ENCODE measurements at places on chromosomes 2 and 18.

- DNase-seq, result no peak
Measured at GRCh38 chr18:21393986-21394385, 152.0 kb downstream of the GREB1L start.

DNA sequence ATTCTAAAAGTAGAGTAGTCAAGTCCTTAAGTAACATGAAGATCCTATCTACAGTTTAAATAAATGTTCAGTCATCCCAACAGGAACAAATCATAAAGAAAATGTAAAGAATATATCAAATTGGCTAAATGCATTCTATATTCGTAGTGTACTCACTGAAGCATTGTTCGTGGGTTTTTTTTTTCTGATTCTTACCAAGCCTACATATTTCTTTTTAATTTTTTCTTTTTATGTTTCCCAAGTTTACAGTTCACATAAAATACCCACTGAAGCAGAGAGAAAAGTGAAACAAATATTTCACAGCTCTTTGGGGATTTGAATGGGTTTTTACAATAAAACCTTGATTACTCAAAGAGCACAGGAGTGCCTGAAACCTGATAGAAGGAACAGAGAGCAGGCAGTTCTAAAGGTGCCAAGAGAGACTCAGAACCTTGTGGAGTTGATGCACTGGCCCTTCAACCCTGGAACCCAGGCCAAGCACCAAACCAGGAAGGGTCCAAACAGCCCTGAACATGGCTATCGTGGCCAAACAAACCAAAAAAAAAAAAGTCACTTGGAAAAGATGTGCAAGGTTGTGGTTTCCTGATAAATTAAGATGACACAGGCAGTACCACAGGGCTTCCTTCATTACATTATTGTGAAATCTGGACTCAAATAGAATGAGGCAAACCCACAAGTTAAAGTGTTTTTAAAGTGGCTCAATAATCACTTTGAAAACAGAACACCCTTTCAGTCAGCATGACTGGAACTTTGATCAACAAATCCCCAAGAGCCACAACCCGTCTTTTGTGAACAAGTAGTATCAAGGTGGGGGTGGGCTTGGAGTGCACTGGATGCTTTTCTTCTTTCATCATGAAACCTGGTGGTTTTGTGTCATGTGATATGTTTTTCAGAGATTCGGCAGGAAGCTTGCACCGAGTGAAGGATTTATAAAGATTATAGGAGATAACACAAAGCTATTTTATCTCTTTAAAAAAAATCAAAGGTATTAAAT lies 245.0 kb upstream of the FN1 start:
- DNase-seq, result no peak

- DNase-seq, result no peak
Measured at GRCh38 chr18:39751921-39752320, 2186.3 kb upstream of the CELF4 start.

DNA sequence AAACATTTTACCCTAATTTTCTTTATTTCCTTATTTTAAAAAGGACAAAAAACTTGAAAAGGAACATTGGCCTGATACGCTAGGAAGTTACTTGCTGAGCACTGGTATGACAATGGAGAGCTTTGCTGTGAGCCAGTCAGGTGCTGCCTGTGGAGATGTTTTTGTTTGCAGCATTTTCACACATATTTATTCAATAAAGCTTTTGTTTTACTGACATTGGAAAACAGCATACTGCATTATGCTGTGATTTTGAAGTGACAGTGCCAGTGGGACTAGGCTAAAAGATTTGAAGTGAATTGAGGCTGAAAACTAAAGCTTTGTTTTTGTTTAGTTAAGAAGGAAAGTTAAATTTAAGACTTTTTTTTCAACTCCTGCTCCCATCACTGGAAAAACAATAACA lies 470.7 kb upstream of the ZEB2 start:
- DNase-seq, result no peak

DNA sequence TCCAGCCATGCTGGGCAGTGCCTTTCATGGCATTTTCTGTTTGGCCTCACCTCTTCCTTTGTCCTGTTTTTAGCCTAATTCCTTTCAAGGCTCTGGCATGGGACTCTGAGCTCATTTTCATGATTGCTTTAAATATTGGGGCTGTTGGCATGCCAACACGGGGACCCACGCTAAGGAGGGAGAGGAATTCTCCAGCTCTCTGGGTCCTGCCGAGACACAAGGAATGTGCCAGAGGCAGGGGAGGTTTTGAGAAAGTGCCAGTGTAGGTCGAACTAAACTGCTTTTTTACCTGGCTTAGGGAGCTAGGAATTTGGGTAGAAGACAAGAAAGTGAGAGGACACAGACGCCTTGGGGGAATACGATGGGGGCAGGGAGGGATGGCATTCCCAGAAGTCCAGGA lies 42.3 kb downstream of the RPL37A start:
- no peak for DNase-seq

- no peak for DNase-seq
Measured at GRCh38 chr2:6863792-6864191, 1.9 kb downstream of the CMPK2 start.

GRCh38 chr2:222582928-222583327 lies 73.0 kb downstream of the FARSB start:
- DNase-seq, result no peak

DNA sequence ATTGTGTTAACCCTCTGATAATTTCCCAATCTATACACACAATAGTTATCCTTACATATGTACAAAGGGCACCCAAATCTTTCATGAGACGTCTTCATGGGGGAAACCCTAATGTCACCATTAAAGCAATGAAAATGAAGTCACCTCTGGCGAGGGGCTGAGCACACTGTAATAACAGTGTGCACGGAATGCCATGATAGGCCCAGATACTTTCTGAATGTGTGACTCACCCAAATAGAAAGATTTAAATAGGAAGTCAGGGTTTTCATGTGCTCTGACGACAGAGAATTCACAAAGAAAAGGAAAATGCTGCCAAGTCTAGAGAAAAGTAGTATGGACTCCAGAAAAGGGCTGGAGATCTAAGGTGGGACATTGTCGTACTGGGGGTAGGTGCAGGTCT lies 128.3 kb downstream of the SATB2 start:
- no peak for DNase-seq

- no peak for DNase-seq
Measured at GRCh38 chr2:67865917-67866316, 196.9 kb downstream of the C1D start.

- DNase-seq, result no peak
Measured at GRCh38 chr2:48714245-48714644, 41.3 kb downstream of the LHCGR start.

DNA sequence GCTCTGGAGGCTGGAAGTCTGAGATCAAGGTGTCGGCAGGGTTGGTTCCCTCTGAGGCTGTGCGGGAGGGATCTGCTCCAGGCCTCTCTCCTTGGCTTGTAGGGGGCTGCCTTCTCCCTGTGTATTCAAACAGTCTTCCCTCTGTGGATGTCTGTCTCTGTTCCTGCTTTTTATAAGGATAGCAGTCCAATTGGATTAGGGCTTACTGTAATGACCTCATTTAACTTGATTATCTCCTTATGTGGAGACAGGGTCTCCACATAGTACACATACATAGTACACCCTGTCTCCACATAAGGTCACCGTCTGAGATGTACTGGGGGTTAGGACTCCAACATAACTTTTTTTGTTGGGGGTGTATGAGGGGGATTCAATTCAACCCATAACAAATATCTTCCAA lies 30.5 kb downstream of the TCF7L1 start:
- no peak for DNase-seq

- DNase-seq, result no peak
Measured at GRCh38 chr2:201204655-201205514, 21.9 kb downstream of the CASP10 start.

DNA sequence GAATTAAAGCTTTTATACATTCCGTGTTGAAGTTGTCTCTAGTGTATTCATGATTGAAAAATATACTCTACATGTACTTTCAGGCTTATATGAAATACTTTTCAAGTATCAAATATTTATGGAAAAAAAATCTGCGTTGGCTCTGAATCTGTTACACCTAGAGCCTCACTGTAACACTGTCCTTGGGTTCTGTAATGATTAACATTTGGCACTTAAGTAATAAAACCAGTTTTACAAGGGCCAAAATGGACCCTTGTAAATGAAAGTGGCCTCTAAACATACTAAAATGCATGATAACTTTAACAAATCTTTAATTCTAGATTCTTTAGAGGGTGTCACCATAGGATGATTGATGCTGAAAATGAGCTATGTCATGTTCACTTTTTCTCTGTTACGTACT lies 162.8 kb downstream of the PTPRM start:
- no peak for DNase-seq

DNA sequence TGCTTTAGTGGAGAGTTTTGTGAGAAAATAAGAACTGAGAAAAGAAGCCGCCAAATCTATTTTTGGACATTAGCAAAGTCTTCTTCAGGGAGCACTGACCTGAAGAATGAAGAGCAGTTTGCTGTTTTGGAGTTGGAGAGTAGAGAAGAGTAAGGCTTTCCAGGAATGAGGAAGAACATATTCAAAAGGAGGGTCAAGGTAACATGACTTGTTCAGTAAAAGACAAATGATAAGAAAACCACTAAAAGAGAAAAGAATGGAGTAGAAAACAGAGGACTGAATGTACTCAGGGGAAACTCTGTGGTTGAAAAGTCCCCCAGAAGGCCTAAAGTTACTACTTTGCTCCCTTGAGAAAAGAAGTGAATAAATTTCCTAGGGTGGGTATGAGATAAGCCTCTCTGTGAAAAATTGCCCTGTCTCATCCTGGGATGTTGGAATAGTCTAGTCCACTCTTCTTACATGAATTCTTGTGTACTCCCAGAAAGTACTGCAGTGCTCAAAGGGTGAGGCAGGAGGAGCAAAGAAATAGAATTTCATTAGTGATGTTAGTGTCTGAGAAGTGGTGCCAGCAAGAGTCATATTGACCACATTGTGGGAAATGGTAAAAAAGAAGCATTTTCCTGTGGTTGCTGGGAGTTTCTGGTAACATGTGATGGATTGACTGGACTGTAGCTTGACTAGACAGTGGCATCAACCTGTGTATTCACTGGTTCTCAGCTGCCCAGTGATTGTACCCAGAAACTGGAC lies 27.8 kb downstream of the MBD5 start:
- no peak for DNase-seq

- no peak for DNase-seq
Measured at GRCh38 chr2:33581872-33582271, 17.2 kb downstream of the FAM98A start.

DNA sequence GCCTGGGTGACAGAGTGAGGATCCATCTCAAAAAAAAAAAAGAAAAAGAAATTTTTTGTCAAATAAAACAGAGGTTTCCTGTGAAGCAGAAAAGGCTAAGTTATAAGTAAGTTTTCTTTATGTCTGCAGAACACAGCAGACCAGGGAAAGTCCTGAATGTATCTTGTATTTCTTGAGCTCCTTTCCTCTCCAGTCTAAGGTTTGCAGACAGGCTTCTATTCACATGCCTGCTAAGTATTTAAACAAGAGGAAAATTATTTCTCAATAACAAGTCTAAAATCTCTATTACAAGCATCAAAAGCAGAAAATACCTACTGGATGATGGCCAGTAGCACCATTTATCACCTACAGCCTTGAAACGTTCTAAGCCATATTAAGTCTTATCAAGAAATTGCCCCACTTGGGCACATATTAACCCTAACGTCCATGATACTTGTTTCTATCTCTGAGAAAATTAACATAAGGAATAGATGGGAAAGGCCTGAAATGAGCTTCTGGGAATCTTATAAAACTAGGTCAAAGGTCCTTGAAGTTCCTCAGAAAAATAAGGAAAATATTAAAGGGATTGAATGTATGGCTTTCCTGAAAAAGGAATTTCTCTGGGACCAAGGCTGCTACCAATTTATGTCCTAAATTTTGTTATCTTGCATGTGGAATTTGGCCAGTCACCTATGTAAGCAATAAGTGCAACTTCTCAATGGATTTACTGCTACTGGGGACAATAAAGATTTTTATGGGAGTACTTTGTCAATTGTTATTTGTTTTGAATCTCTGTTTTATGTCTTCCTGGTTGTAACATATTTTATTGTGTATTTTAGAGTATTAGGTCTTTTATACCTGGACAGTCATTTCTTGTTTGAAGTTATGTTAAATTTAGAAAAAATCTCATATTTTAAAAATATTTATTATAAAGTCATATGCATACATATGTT lies 3.0 kb upstream of the REG1A start:
- no peak for DNase-seq

DNA sequence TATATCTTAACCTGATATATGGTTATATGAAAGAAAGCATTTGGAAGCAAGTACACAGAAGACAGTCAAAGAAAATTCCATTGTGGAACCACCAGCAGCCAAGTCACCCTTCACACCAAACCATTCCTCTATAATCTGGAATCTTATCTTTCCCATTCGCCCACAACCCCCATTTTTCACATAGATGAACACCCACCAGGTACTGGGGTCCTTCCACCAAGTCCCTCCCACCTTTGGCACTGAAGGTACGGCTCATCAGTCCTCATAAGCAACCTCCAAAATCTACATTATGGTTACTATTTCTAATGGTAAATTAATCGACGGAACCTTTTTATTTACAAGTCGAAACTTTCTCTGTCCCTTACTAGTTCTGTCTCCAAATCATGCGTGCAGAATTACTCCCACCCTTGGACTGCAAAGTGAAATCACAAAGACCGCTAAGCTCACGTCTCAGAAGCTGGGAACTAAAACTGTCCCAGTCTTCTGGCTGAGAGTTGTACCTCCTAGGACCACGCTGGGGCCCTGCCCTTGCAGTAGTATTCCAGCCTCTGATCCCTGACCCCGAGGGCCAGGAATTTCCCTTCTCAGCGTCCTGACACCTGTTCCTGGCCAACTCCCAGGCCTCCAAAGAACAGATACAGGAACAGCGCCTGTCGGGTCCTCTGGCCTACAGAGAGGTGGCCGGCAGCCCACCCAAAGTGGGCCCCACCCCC lies 702 bp downstream of the OLA1 start:
- no peak for DNase-seq

DNA sequence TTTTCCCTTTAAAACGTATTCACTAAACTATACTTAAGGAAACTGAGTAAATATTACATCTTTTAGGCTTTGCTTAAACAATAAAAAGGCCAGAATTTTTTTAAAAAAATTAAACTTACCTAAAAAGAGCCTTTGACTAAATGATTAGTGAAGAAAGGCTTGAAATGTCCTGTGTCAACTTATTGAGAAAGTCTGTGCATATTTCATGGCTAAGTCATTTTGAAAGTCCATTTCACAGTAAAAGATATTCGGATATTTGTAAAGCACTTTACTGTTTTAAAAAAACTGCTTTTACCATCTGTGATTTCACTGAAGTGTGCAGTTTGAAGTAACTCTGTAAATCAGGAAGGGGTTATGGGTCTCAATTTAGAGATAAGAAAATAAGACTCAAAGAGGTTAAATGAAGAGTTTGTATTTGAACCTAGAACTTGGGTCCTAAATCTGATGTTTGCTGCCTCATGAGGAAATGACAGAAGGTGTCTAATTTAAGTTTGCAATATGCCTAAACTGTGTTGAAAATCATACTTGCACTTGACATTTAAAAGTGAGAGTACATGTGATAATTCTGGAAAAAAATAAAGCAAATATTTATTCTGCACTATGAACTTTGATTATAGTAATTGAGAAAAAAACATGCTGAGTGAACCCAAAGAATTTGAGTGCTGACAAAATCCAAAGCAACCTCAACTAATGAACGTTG lies 50.5 kb downstream of the RAB27B start:
- DNase-seq, result no peak
